GM10248 (cell line): ENCODE measurements at places on chromosomes 16 and 17.

GRCh38 chr17:27336184-27336583 lies 42.3 kb downstream of the WSB1 start:
- DNase-seq = no peak

GRCh38 chr16:74071996-74072535 lies 224.5 kb upstream of the PSMD7 start:
- DNase-seq = no peak

- DNase-seq = no peak
Observed at GRCh38 chr17:64732336-64733006, 70.4 kb upstream of the SMURF2 start.

GRCh38 chr17:72574675-72575510 lies 454.1 kb downstream of the SOX9 start:
- no peak for DNase-seq

DNA sequence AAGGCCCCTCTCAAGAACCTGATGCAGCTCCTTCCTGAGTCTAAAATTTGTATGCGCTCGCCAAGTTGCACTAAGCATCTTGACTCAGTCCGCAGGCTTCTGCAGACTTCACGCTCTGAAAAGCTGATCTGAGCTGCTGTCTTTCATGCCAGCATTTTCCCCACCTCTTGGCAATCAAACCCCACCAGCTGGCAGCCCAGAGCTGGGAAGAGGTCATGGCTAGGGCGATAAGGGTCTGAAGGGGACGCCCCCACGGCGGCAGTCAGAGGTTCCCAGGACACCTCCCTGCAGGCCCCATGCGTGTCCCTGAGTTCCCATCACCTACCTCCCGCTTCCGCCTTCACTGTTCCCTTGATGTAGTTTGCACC lies 5.1 kb upstream of the UNC13D start:
- no peak for DNase-seq
